ENCODE measurements at places on chromosomes 2 and 18. TPM values are rescaled to one million over a fixed set of nuclear protein-coding genes. Genes with fewer than 3 reads are reported as not detected.
A peak's percentile ranks its signal among the peaks of the same experiment; 100 is the strongest.

DNA sequence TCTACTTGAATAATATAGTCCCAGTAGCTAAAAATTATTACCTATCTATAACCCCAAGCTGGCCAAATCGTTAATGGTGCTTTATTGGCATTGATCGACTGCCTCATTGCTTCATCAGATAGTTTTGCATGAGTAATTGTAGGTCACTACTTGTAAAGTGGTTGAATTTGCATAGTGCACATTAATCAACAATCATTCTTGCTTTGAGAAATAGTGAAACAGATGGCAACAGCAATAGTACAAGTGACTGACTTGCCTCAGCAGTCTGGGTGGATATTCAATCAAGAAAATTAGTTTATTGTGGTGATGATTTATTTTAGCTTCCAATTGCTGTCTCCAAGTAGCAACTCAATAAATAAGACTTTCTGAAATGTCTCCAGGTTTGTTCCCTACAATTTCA, 117.8 kb upstream of the NRXN1 start:
- DNase-seq = no peak

- peak; percentile 49 for DNase-seq
These were observed 62.5 kb downstream of the SPHKAP start for GRCh38 chr2:228118940-228119339.

Gene FHOD3
- total RNA-seq = 347 TPM

DNA sequence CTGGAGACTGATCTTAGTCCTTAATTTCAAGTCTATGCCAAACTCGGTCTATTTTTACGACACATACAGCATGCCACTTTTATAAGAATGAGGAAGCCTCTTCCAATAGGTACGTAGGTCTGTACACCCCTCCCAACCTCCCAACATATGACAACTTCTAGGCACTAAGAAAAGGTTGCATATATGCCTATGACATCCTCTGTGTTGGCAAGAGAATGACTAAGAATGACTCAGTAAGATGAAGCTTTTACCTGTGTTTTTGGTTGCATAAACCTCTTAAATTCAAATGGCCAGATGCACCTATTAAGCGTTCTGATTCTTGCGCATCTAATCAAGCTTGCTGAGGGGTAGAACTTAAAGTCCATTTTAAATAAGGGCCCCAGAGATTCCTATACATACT, 586.4 kb upstream of the ZEB2 start:
- DNase-seq = no peak

- DNase-seq = no peak
These were observed 36.6 kb upstream of the VIT start for GRCh38 chr2:36659872-36660312.

- DNase-seq = no peak
These were observed 245.1 kb downstream of the LDLRAD4 start for GRCh38 chr18:13463526-13464210.

- peak; percentile 90 for DNase-seq
These were observed 29.3 kb upstream of the HS6ST1 start for GRCh38 chr2:128347701-128348539.

- DNase-seq = no peak
These were observed 48.9 kb downstream of the ADCY3 start for GRCh38 chr2:24870891-24871705.

DNA sequence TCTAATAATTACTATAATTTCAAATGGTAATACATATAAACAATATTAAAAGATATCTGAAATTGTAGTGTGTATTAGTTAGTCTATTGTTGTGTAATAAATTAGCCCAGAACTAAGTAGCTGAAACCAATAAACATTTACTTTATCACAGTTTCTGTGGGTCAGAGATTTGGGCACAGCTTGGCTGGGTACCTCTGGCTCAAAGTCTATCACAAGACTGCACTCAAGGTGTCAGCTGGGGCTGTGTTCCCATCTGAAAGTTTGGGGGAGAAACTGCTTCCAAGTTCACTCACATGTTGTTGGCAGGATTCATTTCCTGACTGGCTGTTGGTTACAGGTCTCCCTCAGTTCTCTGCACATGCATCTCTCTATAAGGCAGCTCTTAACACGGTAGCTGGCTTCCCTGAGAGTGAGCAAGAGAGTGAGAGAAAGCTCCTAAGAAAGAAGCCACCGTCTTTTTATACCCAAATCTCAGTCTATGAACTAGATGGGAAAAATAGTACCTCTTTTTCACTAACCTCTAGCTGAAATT, 25.6 kb upstream of the WIPF1 start:
- no peak for DNase-seq

DNA sequence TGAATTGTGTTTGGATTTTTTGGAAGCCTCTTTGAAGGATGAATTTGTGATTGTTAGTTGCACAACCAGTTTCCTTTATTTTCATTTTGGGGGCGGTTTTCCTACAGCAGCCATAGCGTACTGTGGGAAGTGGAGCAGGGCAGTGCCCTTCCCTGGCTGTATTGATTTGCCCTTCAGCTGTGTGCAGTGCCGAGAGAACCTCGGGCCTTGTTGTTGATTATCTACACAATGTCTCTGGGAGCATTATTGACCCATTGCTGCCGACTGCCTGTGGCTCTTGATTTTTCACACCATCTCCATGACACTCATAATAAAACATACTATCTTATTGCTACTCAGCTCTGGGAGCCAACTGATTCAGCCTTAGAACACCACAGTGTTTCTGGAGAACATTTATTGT, 162.2 kb upstream of the BOD1L2 start:
- no peak for DNase-seq

Gene TFCP2L1
- not detected for total RNA-seq

DNA sequence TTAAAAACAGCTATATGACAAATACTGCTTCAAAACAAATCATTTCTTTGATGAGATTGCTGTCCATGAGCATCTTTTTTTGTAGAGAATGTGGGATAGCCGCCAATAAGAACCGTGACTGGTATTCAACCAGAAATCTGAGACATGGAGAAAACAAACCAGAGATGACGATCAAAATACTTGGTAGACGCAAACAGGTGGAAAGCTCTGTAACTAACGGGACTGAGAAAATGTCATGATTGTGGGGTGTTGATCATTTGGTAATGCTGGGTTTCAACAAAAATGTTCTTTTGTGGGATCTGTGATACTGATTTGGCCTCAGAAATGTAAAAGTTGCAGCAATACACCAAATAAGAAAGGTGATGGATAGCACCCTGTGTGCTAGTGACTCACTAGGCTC, 364.8 kb downstream of the NYAP2 start:
- DNase-seq = peak; percentile 25

GRCh38 chr2:27703638-27704341, 40.1 kb downstream of the SLC4A1AP start:
- peak; percentile 92 for DNase-seq

DNA sequence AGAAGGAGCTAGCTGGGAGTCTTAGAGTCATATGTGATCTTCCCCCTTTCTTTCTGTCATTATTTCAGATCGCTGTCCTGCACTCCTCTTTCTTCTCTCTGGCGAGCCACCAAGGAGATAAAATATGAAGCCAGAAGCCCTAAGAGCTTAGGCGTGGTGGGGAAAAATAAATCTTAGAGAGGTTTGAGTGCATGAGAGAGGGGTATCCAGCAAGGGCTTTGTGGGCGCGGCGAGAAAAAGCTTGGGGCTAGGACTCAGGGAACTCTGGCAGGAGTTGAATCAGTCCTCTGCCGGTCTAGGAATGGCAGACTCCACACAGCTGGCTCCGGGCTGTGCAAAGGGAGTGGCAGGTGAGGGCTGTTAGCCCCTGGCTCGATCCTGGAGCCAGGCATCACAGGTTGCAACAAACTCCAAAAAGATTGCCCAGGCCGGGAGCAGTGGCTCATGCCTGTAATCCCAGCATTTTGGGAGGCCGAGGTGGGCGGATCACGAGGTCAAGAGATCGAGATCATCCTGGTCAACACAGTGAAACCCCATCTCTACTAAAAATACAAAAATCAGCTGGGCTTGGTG, 20.1 kb upstream of the IGFBP5 start:
- DNase-seq = no peak

Gene SMAD4
- 72.4 TPM for total RNA-seq

GRCh38 chr2:188978291-188979081, 4.3 kb downstream of the COL3A1 start:
- DNase-seq = peak; percentile 89

GRCh38 chr2:181174611-181175580, 194.5 kb downstream of the UBE2E3 start:
- DNase-seq = no peak

- DNase-seq = no peak
These were observed 166.9 kb downstream of the MIB1 start for GRCh38 chr18:21907451-21907850.

DNA sequence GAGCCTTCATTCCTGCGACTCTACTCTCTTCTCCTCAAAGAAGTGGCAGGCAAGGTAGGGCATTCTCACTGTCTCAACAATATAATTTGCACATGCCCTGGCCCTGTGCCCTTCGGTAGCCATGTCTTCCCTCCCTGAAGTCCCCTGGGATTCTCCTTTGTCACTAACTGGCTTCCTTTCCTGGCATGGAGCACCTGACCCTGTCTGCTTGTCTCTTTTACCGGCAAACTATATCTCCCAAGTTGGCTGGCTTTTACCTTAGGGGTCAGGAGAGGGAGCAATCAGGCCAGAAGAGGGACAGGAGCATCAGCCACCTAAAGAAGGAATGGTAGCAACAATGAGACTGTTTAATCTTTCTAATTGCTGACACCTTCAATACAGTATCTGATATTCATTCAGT, 51.9 kb upstream of the RMDN2 start:
- no peak for DNase-seq

DNA sequence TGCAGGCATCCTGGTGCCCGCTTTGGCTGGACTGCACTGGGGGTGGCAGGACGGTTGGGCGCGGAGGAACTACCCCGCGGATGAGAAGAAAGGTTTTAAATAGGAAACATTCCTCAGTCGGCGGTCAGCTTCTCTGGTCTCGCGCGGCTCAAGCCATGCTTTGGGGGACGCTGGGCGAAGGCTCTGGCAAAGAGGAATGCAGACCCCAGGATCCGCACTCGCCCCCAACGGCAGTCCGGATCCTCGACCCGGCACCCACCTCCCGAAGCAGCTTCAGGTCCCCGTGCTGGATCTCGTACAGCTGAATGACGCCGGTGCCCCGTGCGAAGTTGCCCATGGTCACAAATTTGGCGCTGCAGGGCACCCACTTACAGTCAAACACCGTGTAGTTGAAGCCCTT, 686 bp upstream of the PNO1 start:
- DNase-seq = no peak

- peak; percentile 57 for DNase-seq
These were observed 30.3 kb downstream of the TNS1 start for GRCh38 chr2:217972490-217972889.

Data from cardiac muscle cell (in vitro differentiated cells and primary cell).